GM19239 (cell line): ENCODE measurements at places on chromosomes 6 and 20.
A peak's percentile ranks its signal among the peaks of the same experiment; 100 is the strongest.

GRCh38 chr6:35061651-35062410 lies 79.3 kb downstream of the TCP11 start:
- DNase-seq, result no peak

GRCh38 chr20:50323209-50323608 lies 132.6 kb downstream of the CEBPB start:
- DNase-seq, result no peak

- no peak for DNase-seq
Observed at GRCh38 chr6:23951691-23952090, 174.3 kb upstream of the NRSN1 start.

GRCh38 chr20:50977066-50978021 lies 18.7 kb downstream of the MOCS3 start:
- no peak for DNase-seq

DNA sequence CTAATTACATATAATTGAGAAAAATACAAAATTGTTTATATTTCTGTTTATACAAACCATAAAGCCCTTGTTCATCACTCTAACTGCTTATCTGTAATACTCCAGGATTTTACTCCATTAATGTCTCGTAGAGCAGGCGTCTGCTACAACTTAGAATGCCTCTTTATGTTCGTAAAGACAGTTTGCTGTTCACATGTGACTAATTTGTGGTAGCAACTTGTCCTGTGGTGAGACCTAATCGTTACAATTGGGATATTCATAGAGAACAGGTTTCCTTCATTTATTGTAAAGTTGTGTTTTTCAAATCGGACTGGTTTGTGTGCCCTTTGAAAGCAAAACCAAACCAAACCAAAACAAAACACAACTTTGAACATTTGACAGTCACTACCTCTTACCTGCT lies 149.7 kb downstream of the ASCC3 start:
- no peak for DNase-seq

GRCh38 chr6:21494505-21494904 lies 99.0 kb upstream of the SOX4 start:
- no peak for DNase-seq

DNA sequence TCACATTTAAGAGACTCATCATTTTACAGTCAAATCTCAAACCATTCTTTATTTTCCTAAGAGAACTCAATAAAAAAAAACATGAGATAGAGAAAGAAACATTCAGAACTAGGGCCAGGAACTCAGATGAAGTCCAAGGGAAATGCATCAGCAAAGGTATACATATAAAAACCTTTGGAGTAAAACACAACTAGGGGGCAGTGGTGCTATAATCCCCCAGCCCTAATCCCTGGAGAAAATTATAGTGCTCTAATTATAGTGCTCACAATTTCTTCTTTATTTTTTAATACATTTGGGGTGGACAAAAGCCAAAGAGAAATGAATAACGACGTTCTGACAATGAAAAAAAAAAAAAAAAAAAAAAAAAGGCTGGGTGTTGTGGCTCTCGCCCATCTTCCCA lies 100.6 kb upstream of the EMILIN3 start:
- DNase-seq, result no peak

- DNase-seq, result peak; percentile 42
Observed at GRCh38 chr20:36919715-36920333, 31.7 kb downstream of the SAMHD1 start.

- no peak for DNase-seq
Observed at GRCh38 chr6:117076076-117076475, 189.3 kb upstream of the VGLL2 start.

DNA sequence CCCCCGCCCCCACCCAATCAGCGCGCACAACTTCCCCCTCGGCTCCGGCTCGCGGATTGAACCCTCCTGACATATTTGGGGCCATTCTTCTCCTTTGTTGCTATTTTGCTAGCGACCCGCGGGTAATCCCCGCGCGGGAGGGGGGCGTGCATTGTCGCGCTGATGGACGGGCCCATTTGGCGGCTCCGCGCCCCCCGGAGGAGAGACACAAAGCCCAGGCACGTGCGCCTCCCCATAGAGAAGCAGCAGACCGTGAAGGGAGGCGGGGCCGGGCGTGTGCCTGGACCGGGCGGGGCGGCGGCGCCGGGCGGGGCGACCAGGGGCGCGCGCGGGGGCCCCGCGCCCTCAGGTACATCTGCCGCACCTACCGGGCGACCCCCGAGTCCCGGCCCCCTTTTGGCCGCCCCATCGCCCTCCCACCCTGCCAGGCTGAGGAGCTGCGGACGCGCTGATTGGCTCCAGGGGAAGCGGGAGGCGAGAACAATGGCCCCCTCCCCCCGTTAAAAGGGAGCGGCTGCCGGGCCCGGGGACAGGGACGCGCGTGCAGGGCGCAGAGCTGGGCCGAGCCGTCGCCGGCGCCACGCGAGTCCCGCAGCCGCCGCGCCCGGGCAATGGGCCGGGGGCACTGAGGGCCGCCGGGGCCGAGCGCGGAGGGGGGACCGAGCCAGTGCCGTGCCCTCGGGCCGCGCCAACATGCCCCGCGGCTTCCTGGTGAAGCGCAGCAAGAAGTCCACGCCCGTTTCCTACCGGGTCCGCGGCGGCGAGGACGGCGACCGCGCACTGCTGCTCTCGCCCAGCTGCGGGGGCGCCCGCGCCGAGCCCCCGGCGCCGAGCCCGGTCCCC lies at the start of gene INSM1:
INSM1 (plus strand) TSS at position 530 of the 843 bp plus-strand sequence; CDS start at position 694, 164 bp downstream.
- DNase-seq, result peak; percentile 46

DNA sequence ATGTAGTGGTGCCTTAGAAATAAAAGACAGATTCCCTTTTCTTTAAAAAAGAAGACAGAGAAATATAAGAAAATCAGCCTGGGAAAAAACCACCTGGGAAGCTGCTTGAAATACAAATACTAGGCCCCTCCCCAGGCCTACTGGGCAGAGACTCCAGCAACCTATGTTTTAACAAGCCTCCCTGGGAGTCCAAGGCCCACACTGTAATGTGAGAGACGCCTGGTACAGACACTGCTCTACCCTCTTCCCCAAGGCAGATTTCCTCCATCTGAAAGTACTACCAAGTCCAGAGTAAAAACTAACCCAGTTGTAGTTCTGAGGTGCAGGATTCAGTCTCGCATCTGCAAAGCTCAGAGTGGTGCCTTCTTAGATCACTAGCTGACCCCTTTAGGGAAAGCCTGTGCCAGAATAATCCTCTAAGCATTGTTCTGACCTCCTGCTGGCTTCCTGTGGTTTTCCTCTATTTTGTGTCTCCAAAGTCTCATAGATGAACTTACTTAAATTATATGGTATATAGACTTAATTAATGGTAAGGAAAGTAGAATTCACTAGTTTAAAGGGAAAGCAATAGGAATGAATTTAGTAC lies 270.2 kb upstream of the SLC35B3 start:
- no peak for DNase-seq

DNA sequence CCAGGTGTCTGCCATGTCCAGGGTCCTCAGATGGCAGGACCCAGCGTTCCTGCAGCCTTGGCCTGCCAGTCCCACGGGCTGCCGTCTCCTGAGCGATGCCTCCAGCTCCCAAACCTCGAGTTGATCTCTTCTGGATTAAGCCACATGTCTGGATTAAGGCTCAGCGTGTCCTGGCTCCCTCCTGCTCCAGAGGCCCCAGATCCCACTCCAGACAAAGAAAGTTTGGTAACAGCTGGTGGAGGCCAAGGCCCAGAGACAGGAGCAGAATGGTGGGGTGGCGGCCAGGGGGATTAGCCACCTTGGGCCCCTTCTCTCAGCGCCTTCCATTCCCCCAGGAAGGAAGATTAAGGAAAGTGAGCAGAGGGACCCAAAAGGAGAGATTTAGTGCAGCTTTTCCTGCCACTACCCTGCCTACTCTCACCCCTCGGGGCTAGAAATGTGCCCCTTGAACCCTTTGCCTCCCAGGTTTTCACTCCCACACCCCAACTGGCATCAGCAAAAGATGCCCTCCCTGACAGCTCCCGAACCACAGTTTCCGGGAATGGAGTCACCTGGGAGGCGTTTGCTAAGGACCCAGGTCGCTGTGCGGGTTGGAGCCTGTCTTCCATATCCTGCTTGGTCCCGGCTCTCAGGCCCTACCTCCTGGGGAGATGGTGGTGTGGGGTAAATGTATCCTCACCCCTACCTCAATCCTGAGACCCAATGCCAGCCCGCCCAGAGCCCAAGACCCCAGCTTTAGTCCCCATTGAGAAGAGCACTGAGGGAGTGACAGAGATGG lies 6.9 kb downstream of the SPDEF start:
- no peak for DNase-seq

DNA sequence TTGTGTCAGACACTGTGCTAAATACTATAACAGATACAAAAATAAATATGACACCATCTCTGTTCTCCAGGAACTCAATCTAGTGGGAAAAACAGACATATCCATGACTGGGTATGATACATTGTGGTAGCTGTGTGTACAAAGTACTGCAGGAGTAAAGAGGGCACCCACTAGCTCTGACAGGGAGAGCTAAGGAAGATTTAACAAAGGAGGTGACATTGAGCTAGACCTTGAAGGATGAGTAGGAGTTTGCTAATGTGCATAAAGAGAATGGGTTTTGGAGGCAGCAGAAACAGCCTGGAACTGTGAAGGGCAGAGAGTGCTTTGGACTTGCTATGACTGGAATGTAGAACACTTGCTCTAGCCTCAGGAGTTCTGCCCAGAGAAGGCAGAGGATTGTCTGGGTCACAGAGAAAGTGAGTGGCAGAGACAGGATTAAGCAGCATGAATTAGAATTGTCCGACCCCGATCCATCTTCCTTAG lies 14.4 kb downstream of the MMP24 start:
- no peak for DNase-seq

DNA sequence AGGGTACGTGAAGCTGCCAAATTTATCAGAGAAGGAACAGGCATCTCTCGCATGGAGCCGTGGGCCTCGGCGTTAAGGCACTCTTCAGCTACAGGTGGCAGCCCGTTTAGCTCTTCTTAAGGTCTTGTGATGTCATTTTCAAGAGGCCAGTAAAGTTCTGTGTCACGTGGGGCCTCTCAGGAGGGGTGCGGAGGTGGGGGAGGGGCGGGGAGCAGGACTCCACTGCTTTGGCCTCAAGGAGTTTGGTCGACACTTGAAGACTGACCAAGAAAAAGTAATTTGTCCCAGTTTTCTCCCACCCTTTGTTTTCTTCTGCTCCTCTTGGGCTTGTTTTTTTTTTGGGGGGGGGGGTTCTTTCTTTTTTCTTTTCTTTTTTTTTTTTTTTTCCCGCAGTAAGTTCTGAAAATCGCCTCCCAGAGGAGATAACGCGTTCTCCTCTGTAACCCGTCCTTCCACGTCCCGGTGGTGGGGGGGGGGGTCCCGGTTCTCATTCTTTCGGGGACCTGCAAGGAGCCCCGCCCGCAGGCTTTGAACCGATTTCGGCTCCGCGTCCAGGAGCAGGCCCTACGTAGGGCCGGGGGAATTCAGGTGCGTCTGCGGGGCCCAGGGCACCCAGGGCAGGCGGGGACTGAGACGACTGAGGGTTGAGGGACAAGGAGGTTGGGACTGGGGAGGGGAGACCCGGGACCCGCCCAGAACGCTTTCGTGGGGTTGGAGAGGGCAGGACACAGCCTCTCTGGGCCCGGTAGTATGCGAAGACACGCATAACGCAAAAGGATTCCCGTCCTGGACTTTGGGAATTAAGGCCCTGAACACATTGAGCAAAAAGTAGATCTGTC lies 26.0 kb downstream of the GPX6 start:
- DNase-seq, result peak; percentile 62

DNA sequence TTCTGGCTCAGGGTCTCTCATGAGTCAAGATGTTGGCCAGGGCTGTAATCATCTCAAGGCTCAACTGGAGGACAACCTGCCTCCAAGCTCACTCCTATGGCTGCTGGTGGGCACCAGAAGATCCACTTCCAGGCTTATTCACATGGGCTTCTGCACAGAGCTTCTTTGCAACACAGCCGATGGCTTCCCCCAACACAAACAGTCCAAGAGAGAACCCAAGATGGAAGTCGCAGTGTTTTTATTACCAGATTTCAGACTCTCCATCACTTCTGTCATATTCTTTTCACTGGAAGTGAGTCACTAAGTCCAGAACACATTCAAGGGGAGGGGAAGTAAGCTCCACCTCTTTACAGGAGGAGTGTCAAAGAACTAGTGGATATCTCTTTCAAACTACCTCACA lies 75.5 kb downstream of the CD164 start:
- no peak for DNase-seq

DNA sequence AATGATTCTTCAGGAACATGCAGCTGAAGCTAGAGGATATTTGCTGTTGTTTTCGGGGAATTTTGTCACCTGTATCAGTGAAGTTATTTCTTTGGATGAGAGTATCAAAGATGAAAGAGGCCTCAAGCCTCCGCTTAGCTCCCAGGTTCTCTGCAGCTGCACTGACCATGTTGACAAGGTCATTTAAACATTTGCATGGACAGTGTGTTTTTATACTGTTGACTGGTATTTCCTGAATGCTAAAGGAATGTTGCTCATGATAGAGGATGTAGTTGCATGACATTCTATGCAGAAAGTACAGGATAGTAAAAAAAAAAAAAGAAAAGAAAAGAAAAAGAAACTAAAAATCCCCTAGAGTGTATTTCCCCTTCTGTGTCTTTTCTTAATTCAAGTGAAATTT lies 165.6 kb upstream of the LAMP5 start:
- no peak for DNase-seq

DNA sequence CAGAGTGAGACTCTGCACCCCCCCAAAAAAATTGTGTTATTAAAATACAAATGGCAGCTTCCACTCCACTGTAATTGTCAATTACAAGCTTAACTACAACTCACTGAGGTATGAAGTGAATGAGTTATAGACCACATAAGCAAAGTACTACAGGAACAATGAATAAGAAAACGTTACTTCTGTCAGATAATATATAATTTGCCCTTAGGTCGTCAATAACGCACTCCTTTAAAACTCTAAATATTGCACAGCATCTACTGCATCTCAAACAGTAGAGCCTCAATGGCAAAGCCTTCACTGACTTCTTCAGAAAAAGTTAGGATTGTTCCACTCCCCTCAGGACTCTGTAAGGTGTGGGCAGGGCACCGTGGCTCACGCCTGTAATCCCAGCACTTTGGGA lies 2.0 kb upstream of the HBS1L start:
- DNase-seq, result no peak

DNA sequence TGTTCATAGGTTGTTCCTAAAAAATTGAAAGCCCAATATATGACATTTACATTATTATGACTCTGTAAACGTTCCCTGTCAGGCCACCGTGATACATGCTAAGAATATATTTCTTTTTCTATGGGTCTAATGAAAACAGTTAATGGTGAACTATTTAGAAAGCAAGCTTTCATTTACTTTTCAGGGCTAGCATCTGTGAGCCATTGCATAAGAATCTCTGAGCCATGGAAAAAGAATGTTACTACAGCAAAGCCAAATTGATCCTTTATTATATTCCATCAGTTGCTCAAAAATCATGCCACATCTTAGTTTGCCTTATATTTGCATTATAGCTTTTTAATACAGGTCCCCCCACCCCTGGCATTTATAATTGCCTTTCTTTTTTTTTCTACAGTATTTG lies 275.5 kb downstream of the ZFAND3 start:
- DNase-seq, result no peak

- no peak for DNase-seq
Observed at GRCh38 chr20:53937929-53938367, 132.4 kb downstream of the BCAS1 start.

DNA sequence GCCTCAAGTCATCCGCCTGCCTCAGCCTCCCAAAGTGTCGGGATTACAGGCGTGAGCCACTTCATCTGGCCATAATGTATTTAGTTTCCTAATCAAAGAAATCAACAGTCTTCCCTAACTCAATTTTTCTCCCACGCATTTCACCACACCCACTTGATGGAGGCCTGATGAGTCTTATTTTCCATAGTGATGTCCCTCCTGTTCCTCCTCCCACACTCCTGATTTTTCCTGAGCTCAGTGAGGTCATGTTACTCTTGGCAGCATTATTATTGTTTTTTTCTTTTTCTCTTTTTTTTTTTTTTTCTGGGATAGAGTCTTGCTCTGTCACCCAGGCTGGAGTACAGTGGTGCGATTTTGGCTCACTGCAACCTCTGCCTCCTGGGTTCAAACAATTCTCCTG lies 8.9 kb downstream of the ABRACL start:
- DNase-seq, result no peak
